Epithelial cell of umbilical artery (primary cell): ENCODE measurements at places on chromosomes 2 and 18. TPM values are rescaled to one million over a fixed set of nuclear protein-coding genes. Genes with fewer than 3 reads are reported as not detected.

HOXD13 gene
- under 0.01 TPM in 1 of 2 replicates, not detected in the other for total RNA-seq

C1D gene
- total RNA-seq: 36.5 and 37.7 TPM in 2 replicates

AMER3 gene
- not detected in 2 replicates for total RNA-seq

FEV gene
- not detected in 2 replicates for total RNA-seq

HOXD1 gene
- total RNA-seq: 4.3 and 7.8 TPM in 2 replicates

ALK gene
- not detected in 2 replicates for total RNA-seq

TUBA3E gene
- total RNA-seq: not detected in 2 replicates

MEP1B gene
- not detected in 2 replicates for total RNA-seq

INHBB gene
- total RNA-seq: under 0.01 TPM in 1 of 2 replicates, not detected in the other

PRR30 gene
- not detected in 2 replicates for total RNA-seq

NDUFV2 gene
- total RNA-seq: 112 and 176 TPM in 2 replicates

CNDP1 gene
- total RNA-seq: not detected in 2 replicates

LCT gene
- not detected in 2 replicates for total RNA-seq
